MCF 10A (cell line): ENCODE measurements at places on chromosomes 11 and 22.

- DNase-seq, result no peak
Measured at GRCh38 chr11:12469451-12469850, 92.1 kb downstream of the PARVA start.

DNA sequence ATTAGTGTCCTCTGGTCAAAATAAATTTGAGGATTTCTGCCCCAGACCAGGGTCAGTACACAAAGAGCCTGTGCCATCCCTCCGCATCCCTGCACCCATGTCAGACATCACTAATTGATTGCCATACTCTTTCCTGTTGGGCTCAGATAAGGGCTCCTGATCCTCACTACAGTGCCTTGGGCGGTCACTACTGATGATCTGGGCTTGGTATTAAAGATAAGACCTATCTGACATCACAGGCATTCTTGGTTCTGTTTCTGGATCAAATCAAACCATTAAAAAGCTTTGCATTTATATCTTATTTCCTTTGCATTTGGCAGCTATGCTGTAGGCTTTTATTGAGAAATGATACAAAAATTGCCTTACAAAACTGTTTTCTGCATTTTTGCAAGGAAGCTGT, 103.5 kb upstream of the TENM4 start:
- DNase-seq, result no peak

DNA sequence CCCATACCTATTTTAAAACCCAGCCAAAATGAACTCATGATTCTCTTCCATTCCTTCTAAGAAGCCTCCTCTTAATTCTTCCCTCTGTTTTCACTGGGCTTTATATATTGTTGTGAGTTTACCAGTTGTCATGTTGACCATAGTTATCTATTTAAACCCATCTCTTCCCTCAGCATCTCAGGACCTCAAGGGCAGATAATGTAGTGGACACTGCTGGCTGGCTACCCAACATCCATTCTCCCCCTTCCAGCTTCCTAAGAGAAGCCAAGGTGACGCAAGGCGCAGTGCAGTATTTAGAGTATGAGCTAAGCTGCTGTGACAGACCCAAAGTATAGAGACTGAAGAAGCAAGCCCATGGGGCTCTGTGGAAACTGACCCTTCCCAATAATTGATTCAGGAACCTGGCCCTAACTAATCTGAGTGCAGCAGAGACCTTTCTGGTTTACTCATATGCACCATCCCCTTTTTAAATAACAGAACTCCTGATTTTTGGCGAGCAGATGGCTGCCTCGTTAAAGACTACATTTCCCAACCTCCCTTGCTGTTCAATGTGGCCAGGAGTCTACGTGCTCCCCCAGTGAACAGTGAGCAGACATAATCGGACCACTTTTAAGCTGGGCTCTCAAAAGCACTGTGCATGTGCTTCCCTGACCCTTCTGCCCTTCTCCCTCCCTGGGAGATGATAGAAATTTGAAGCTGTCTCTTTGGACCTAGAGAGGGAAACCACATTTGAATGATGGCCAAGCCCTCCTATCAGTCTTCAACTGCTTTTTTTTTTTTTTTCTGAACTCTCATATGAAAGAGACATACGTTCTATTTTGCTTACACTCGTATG, 28.1 kb upstream of the CREB3L1 start:
- DNase-seq, result no peak

GRCh38 chr11:101617735-101618332, 34.0 kb upstream of the TRPC6 start:
- peak; percentile 43 for DNase-seq

DNA sequence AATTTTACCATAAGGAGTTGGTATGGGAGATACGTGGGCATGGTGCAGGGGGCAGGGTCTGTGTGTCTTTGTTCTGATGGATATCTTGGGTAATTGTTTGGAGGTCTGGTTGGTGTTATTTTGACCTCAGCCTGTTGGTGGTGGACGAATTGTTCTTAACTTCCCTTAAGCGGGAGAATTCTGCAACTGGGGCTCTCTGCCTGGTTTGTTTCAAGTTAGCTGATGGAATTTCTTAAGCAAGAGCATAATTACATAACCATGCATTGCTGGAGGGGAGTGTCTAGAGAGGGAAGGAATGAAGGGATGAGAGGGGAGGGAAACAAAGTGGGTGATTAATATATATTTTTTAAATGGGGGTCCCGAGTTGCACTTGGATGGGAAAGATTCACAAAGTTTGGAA, 908.5 kb upstream of the RAG2 start:
- DNase-seq, result peak; percentile 19

GRCh38 chr22:48253573-48253972, 1491.1 kb downstream of the TBC1D22A start:
- DNase-seq, result no peak

GRCh38 chr22:32473388-32473952, 1.1 kb upstream of the FBXO7 start:
- DNase-seq, result peak; percentile 46

DNA sequence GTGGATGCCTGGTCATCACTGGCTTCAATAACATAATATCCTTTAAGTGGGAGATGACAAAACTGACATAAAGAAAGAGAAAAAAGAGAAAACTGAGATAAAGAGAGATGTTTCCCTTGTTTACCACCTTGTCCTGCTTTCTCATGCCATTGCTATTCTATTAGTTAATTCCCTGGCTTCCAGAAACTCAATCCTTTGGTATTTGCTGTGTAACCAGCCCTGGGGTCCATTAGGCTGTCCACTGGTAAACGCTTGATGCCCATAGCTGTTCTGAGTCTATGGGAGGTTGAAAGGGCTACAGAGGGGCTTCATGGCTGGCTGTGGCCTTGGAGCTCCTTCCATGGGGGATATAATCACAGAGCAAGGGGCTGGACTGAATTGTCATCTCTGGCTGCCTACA, 243.4 kb upstream of the PLET1 start:
- no peak for DNase-seq

DNA sequence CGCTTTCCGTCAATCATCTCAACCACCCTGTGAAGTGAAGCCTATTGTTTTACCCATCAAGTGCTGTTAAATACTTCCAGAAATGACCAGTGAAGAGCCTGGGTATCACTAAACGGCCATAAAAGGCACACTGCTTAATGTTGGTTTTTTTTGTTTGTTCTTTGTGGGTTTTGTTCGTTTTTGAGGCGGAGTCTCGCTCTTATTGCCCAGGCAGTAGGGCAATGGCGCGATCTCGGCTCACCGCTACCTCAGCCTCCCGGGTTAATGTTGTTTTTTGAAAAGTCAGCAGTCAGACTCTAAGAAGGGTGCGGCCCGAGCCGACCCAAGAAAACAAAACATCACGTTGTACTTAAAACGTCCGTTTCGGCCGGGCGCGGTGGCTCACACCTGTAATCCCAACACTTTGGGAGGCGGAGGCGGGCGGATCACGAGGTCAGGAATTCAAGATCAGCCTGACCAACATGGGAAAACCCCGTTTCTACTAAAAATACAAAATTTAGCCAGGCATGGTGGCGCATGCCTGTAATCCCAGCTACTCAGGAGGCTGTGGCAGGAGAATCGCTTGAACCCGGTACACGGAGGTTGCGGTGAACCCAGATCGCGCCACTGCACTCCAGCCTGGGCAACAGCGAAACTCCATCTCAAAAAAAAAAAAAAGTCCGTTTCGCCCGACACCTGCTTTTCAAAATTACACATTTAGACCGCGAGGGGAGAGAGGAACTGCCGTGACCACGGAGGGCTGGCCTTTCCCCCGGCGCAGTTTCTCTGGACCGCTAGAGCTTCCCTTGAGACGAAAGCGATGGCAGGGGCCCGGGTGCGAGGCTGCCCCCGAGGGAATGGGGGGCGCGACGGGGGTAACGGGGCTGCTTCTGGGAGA, 714 bp downstream of the CD59 start:
- peak; percentile 46 for DNase-seq

DNA sequence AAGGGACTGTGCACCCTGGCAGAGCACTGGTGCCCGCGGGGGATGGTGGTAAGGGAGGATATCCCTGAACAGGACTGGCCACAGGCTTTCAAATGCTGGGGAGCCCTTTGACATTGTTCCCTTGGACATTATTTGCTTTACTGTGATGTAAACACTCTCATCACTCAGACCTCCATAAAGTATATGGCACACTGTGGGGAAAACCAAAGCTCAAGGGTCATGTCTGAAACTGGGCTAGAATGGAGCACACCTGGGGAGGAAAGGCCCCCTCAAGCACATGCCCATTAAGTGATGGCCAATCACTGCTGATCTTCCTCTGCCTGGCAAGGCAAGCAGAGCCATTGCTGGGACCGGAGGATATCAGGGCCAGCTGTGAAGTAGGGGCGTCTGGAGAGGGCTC, 60.9 kb upstream of the TENM4 start:
- no peak for DNase-seq

DNA sequence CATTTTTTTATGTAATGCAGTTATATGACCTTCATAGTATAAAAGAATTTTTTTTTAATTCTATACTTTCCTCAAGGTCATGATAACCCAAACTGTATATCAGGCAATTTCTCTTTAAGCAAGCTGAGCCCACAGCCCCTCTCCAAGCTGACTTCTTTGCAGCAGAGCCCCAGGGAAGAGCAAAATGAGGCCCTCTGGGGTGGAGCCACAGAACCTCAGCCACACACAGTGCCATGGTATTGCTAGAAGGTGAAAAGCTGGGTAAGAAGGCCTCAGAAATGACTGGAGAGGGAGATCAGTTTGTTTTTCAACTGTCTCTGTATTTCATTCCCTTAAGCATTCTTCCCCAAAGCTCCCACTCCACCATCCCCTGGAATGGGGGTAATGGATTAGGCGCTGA, 108.8 kb downstream of the PLEKHA7 start:
- no peak for DNase-seq

GRCh38 chr11:77705195-77705875, 67.7 kb upstream of the CLNS1A start:
- peak; percentile 59 for DNase-seq

GRCh38 chr11:122979103-122979814, 2.4 kb downstream of the BSX start:
- no peak for DNase-seq

DNA sequence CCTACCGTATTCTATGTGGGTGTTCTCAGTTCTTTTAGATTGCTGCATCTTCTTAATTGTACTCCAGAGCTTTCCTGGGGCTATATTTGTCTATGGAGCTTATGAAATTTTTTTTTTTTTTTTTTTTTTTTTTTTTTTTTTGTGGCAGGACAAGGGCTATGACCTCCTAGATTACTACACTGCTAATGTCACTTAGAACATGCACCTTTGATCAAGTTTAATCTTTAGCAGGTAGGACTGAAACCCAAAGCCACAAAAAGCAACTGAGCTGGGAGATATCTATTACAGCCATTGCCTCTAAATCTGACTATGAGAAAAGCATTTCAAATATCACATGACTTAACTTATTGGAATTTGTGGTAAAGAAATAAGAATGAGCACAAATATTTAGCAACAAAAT, 21.7 kb upstream of the ABTB2 start:
- DNase-seq, result no peak

DNA sequence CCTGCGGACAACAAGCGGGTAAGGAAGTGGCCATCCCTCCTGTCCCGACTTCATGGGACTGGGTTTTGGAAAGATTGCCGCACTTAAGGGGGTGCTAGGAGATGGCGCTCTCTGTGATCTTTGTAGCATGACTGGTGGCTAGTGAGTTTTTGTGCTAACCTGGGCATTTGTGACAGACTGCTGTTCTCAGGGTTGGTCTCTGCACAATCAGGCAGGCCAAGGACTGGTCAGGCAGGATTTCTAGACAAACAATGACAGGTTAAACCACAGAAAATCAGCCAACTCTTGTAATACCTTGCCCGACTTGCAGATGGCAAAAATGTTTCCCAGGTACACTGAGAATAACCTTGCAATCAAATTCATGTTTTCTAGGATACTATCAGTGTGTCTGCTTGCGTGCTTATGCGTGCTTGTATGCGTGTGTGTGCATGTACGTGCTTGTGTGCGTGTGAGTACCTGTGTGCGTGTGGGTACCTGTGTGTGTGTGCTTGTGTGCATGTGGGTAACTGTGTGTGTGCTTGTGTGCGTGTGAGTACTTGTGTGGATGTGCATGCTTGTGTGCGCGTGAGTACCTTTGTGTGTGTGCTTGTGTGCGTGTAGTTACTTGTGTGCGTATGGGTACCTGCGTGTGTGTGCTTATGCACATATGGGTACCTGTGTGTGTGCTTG, 25.6 kb upstream of the SORL1-AS1 start:
- no peak for DNase-seq

DNA sequence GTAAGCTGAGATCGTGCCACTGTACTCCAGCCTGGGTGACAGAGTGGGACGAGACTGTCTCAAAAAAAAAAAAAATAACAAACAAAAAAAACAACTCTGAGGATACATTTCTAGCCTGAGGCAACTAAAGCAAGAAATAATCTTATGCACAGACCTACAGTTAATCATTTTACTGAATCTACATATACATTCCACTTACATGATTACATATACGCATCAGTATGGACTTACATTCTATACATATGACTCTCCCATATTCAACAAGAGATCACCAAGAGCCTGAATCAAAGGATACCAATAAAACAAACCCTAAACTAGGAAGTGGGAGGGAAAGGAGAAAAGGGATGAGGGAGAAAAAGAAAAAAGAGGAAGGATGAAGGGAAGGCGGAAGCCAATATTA, 1.1 kb downstream of the ALG8 start:
- no peak for DNase-seq

GRCh38 chr11:115741376-115742107, 237.3 kb upstream of the CADM1 start:
- DNase-seq, result no peak

DNA sequence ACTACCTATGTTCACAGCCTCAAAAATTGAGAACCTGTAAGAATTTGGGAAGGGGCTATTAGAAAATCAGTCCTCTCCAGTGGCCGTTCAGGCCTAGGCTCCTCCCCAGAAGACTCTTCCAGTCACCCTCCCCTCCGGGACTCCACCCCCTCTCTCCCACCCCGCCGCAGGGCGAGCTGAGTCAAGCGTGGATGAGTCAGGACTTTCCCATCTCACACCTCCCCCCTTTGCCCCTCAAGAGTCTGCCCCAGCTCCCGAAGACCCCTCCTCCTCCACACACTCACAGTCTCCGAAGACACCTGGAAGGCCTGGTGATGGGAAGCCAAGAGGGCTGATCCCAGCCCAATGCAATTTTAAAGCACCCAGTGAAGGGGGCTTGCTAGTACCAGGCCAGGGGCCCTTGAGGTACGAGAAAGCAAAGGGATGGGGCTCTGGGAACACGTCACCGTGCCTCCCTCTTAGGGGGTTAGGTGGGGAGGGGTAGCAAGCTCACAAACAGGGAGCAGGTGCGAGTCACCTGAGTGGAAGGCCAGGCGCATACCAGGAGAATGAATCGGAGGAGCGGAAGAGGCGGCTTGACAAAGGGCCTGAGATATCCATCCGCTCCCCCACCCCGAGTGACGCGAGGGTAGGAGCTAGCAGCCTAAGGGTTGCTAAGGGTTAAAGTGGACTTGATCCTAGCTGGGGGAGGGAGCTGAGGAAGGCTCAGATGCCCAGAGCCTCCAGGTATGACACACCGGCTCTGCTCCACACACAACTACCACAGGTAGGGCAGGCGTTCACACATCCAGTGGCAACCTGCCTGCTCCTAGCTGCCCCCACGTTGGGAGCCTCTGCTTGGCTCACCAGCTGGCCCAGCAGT, 13.6 kb downstream of the BCL9L start:
- peak; percentile 96 for DNase-seq
